ENCODE measurements at places on chromosomes 13 and 19.

- DNase-seq = peak; percentile 8
These were observed 16.5 kb downstream of the SIGLEC7 start for GRCh38 chr19:51158474-51159129.

DNA sequence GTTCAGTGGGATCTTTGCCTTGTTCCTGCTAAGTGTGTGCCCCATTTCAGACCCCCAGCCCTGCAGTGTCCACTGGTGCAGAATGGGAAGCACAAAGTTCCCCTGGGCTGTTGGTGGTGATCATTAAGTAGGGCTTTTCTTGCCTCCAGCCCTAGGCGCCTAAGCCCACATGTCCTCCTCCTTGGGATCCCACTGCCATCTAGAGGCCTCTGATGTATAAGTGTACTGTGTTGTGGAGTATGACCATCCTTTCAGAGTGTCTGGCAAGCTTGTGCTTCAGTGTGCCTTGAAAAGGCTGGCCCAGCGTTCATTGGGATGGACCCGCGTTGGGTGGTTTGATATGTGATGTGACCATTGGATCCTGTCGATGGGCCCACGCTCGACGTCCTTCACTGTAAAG, 71.2 kb downstream of the WASF3 start:
- DNase-seq = peak; percentile 0

DNA sequence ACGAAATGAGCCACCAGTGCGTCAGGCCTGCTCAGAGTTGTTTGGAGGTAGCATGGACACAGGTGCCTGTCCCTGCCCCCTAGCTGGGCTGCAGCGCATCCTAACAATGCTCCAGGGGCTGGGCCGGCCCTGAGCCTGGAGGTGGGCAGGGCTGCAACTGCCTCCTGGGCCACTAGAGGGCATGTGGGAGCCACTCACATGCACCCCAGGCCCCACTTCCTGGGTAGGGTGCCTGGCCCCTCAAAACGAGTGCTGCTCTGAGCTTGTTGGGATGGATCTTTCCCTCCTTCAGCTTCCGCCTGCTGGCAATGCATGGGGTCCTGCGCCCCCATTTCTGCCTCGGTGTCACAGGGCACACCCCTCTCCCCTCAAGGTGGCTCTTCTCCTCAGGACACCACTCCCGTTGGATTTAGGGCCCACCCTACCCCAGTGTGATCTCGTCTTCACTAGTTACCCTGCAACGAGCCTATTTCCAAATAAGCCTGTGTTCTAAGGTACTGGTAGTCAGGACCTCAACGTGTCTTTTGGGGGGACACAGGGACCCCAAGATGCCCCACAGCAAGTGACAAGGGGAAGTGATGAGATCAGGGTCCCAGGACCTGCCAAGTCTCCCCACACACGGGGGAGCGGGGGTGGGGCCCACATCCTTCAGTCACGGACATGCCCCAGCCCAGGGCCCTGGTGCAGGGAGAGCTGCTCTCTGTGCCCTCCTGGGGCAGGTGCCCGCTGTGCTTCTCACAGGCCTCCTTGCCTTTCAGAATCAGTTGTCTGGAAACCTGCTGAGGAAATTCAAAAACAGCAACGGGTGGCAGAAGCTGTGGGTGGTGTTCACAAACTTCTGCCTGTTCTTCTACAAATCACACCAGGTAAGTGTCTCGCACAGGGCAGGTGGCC, 131.3 kb downstream of the STK24 start:
- peak; percentile 21 for DNase-seq

DNA sequence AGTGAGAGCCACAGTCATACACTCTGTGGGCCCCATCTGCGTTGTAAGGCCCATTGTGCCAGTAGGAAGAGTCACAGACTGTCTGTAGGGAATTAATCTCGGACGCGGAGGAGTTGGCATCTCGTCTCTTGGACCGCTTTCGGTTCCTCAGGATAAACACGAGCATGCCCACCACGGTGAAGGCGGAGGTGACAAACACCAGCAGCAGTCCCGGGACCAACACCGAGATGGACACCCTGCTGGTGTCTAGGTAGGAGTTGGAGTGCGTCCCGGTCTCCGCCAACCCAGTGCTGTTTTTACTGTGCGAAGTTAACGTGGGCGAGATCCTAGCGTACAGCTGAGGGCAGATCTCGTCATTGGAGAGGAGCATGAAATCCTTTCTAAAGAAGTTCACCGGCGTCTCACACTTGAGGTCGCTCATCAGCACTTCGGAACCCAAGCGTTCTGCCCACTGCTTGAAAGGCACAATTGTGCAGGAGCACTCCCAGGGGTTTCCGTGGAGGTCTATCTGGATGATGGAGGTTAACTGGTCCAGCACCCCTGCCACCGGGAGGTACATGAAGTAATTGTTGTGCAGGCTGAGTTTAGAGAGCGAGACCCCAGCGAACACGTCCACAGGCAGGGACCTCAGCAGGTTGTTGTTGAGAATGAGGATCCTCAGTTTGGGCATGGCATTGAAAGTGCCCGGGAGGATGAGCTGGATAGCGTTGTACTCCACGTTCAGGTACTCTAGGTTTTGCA, 2.7 kb downstream of the SLITRK1 start:
- DNase-seq = no peak

DNA sequence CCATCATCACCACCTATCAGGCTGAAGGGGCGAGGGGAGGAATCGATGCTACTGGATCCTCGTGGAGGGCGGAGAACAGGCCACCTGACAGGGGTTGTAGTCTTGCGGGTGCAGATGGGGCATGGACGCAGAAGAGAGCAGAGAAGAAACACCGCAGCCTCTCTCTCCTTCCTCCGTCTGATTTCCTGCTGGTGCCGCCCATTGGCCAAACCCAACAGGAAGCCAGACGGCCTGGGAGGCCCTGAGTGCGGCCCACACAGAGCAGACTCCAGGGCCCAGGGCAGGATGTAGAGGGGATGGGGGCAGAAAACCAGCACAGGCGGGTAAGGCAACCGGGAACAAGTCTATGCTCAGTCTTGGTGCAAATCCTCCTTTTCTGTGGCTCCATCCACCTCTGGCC, 15.4 kb downstream of the CEBPA start:
- no peak for DNase-seq

DNA sequence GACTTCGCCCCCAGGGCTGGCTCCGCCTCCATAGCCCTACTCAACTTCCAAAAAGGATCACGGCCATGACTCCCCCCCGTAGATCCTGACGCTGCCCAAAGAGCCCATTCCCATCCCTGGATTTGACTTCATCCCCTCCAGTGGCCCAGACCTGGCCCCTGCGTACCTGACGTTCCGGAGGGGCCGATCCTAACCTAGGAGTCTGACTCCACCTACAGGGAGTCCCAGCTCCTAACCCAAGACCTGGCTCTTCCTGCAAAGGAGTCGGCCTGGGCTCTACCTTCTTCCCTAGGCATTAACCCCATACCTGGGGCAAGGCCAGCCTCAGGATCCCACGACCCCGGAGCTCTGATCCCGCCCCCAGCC, 10.8 kb downstream of the STAP2 start:
- no peak for DNase-seq

DNA sequence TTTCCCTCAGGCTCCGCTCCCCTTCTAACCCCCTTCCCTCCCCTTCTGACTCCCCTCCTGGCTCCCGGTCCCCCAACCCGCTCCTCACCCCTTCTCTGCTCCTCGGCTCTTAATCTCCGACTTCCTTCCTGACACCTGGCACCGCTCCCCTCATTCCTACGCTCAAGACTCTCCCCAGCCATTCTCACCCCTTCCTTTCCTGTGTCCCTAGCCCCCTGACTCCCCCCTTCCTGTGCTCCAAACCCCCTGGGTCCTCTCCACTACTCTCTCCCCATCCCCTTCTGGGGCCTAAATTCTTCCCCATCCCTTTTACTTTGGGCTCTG, 658 bp downstream of the CLPP start:
- DNase-seq = no peak

All from NCI-H1105 treated with DMSO at 0.1 percent for 48 hours (cell line).